Lower lobe of right lung (tissue), 2 donors: ENCODE measurements at places on chromosomes 11 and 22. TPM values are rescaled to one million over a fixed set of nuclear protein-coding genes. Genes with fewer than 3 reads are reported as not detected.

DNA sequence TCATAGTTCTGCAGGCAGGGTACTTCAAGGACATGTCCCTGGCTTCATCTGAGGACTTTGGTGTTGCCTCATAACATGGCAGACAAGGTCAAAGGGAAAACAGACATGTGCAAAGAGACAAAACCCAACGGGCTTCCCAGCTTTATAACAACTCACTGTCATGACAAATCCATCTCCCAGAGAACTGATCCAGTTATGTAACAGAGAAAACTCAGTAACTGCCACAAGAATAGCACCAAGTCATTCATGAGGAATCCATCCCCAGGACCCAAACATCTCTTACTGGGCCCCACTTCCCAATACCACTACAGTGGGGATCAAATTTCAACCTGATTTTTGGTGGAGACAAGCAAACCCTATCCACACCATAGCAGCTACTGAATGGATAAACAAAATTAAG is 13.0 kb downstream of the OR52N4 start:
- no peaks in the 10 kb centered on the region for H3K27me3 ChIP-seq
- H3K4me3 ChIP-seq: no peak overlapping the region
- H3K4me1 ChIP-seq: no peaks in the 10 kb centered on the region
- no peak overlapping the region for H3K27ac ChIP-seq
- no peaks in the 10 kb centered on the region for H3K36me3 ChIP-seq

ZNRF3 gene
- 11.3 TPM for total RNA-seq

ANO1 gene
- 9.0 TPM for total RNA-seq

LRRC56 gene
- total RNA-seq: 7.6 TPM

YPEL4 gene
- 3.1 TPM for total RNA-seq

NAV2 gene
- total RNA-seq: 36.9 TPM
